Right ventricle myocardium superior (tissue), 1 donor: ENCODE measurements at places on chromosomes 4 and X. TPM values are rescaled to one million over a fixed set of nuclear protein-coding genes. Genes with fewer than 3 reads are reported as not detected.

The TMEM150C gene
- total RNA-seq: 19.4 TPM

The FATE1 gene
- total RNA-seq: 0.22 TPM

The FAM9C gene
- 0.35 TPM for total RNA-seq

The XG gene
- total RNA-seq: 0.35 TPM

GRCh38 chr4:179071131-179071530, 1628.9 kb upstream of the AGA start:
- no peak for DNase-seq

DNA sequence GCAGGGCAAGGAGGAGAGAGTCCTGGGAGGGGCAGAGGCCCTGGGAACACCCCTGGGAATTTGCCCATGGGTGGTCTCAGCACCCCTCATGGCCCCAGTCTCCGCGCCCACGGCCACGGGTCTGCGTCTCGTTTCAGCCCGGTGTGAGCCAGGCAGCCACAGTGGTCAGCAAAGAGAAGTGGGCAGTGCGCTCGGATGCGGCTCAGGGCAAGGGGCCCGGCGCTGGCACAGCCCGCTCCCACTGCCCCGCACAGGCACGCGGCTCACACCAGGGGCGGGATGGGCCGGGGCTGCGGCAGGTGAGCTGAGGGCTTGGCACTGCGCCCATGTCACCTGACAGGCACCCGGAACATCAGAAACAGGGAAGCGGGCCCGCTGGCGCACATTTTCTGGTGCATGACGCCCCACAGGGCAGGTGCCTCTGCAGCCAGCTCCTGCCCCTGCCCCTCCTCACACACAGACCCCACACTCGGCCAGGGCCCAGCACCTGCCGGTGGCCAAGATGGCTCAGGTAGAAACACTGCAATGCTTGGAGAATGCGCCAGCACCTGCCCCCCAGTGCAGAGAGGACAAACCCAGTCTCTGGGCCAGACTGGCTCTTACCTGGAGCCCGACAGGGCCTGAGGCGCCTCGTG, 41.9 kb upstream of the MXD4 start:
- DNase-seq: no peak

The AWAT2 gene
- not detected for total RNA-seq

DNA sequence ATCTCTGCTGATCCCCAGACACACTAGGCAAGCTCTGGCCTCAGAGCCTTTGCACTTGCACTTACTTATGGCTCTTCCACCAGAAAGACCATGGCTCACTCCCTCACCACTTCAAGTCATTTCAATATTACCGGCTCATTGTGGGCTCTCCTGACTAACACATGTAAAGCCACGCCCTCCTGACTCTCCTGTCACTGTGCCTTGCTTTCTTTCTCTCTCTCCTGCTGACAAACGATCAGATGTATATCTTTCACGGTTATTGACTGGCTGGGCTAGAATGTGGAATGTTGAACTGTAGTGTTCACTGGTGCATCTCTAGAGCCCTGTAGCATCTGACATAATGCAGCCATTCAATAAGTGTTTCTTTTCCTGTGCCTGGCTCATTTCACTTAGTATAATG, 425.1 kb downstream of the RAB28 start:
- no peak for DNase-seq

GRCh38 chrX:27884654-27885053, 76.9 kb downstream of the MAGEB10 start:
- DNase-seq: no peak
